Stimulated activated CD4-positive, alpha-beta T cell treated with anti-CD3 and anti-CD28 coated beads, Interleukin-15, amount 100 ng/mL, for 1 hour (primary cell): ENCODE measurements at places on chromosomes 5 and 9.

DNA sequence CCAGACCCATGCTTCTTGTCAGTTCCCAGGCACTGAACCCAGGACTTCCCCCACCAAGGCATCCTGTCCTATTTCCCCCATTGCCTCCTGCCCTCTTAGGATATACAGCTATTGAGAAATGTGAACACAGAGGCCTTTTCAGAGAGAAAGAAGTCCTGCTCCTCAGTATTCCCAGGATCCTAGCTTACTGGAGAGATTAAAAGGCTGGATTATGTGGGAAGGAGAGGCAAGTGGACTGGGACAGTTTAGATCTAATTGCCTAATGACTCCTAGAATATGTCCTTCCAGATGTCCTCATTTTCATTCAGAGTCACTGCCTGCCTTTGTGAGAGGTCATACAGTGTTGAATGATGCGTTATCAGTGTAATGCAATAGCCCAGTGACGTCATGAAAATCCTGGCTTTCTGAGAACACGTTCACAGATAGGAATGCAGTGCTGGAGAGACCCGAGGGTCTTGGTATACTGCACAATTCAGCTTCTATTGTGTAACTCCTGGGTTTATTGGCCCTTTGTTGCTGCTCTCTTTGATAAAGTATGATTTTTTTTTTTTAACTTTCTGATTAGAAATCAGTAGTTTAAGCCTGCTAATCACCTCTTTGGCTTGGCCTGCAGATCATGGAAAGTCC, 26.2 kb downstream of the WWC1 start:
- no peak for DNase-seq

DNA sequence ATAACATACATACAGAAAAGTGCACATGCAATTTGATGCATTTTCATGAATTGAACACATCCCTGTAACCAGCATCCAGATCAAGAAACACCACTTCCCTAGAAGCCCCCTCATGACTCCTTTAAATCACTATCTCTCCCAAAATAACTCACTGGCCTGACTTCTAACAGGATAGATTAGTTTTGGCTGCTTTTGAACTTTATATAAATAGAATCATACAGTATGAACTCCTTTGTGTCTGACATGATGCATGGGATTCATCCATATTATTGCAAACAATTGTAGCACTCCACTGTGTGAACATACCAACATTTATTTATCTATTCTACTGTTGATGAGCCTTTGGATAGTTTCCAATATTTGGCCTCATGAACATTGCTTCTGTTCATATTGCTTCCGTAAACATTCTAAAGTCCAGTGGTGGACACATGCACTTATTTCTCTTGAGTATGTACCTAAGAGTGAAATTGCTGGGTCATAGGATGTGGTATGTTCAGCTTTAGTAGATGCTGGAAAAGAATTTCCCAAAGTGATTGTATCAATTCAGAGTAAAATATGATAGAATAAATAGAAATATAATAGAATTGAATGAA, 148.7 kb upstream of the GDNF start:
- DNase-seq, result no peak

DNA sequence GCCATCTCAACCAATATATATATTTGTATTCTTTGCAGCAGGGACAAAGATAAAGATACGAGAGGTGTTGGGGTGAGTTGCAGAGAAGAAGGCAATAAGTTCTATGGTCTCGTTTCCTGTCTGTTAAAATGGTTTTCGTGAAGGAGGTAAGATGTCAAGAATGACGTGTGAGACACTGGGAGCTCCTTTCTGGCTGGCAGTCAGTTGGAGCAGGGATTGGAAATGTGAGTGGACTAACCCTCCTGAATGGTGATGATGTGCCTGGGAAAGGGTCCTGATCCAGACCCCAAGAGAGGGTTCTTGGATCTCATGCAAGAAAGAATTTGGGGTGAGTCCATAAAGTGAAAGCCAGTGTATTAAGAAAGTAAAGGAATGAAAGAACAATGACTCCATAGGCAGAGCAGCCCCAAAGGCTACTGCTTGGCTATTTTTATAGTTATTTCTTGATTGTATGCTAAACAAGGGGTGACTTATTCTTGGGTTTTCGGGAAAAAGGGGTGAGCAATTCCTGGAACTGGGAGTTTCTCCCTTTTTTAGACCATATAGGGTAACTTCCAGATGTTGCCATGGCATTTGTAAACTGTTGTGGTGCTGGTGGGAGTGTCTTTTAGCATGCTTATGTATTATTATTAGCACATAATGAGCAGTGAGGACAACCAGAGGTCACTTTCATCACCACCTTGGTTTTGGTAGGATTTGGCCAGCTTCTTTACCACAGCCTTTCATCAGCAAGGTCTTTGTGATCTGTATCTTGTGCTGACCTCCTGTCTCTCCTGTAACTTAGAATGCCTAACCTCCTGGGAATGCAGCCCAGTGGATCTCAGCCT, 53.7 kb downstream of the SPATA31C2 start:
- DNase-seq, result no peak

DNA sequence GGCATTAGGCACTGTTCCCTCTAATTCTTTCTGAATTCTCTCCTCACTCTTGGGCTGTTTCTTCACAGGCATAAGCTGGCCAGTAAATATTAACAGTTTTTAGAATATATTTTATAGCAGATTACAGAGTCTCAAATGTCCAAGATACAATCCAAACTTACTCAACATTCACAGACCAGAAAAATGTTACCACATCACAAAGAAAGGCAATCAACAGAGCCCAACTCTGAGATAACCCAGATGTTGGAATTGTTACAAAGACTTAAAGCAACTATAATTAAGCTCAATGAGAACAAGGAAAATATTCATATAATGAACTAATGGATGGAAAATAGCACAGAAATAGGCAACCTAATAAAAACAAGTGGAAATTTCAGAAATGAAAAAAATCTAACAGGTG, 401.1 kb upstream of the RGMB start:
- DNase-seq, result no peak

DNA sequence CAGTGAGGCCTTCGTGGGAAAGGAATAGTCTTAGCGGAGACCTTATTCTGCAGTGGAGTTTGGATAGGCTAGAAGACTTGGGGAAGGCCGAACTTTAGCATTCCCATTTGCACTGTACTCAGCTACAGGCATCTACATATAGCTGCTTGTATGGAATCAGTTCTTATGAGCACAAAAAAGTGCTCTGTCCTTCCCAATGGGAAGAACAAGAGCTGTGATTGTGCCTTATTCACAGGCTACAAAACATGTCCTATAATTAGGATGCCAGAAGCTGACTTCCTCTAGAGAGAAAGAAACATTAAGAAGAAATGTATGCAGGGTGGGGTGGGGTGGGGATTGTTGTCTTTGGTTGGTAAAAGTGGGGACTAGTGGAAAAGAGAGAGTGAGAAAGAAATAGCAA, 154.7 kb downstream of the ATP10B start:
- no peak for DNase-seq

GRCh38 chr5:151080613-151081430, at the start of gene TNIP1:
TNIP1 (minus strand) TSS chr5:151081034; CDS start chr5:151065095, 15,939 bp downstream.
- peak; percentile 96 for DNase-seq

DNA sequence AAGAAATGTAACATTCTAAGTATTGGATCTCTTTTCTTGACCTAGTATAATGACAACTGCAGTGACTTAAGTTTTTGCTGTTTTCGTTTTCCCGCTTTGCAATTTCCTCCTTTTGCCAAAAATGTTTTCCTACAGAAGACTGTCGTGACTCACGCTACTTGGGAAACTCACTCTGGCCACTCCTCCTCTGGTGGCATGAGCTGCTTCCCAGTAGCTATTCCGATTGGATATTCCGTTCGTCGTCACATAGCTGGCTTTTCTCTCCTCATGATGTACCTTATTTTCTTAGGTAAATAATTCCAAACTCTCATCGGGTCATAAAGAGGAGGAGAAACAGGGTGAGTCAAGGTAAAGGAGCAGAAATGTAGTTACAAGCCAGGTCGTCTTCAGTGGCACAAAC, 64.9 kb downstream of the GOLPH3 start:
- no peak for DNase-seq
